ENCODE measurements at places on chromosomes 2 and 18.

GRCh38 chr2:58959996-58960395 is 718.9 kb upstream of the FANCL start:
- DNase-seq = no peak

DNA sequence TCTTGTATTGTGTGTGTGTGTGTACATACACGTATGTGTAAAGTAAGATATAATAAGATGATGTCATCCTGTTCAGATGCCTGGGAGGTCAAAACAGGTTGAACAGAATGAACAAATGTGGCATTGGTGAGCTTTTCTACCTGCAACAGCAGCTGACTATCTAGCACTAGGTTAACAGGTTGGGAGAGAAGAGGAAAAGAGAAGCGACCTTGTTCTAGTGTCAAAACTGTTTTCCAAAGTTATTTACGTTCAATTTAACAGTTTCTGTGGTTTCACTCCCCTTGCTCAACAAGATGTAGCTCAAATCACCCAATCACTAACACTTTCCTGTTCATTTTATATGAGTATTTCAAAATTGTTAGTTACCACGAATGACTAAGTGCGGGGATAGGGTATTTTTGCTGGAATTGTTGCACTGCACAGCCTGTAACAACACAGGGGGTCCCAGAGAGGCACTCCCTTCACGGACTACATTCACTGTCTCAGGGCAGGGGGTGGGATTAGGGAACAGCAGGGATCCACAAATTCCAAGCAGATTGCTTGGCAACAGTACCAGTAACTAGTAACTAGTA is 67.5 kb upstream of the DTNB start:
- no peak for DNase-seq

DNA sequence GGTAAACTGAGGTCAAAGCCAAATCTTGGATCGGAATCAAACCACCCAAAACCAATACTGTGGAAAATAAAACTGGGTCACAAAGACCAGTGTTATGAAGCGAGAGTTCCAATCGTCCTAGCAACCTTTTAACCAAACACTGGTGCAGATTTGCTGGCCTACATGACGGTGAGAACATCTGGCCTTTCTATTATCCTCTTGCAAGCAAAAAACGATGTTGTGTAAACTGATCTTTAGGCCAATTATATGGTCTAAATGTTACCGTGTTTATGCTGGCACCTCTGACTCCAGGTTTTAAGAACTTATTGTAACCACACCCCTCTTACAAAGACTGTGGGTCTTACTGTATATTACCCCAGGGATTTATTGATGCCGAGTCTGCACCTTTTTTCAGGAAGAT is 145.9 kb downstream of the GFPT1 start:
- DNase-seq = no peak

DNA sequence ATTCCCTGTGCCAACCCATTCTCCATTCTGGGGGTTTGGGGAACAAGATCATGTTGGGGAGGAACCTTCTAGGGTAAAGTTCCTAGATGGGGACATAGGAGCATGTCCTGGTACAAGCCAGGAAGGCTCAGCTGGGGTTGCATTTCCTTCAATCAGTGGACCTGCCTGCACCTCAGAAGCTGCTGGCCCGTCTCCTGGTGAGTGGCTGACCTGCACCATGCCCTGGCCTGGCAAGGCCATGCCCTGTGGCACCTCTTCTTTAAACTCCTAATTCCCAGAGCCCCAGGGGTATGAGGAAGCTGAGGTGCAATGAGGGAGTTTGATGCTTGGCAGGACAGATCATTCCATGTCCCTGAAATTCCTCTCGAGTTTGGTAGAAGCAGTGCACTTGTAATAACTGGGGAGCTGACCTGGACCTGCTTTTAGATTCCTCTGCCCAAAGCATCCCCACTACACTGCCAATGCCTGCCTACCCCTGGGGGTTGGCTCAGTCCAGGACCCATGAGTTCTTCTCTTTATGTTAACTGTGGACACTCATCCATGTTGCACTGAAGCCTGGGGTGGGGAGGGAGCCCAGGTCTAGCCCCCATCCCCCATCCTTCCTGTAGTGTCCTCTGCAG is 25.3 kb downstream of the MROH2A start:
- DNase-seq = no peak

GRCh38 chr18:36783792-36784191 is 45.0 kb downstream of the TPGS2 start:
- no peak for DNase-seq

- no peak for DNase-seq
These were observed 6.2 kb upstream of the INPP4A start for GRCh38 chr2:98438190-98439133.

DNA sequence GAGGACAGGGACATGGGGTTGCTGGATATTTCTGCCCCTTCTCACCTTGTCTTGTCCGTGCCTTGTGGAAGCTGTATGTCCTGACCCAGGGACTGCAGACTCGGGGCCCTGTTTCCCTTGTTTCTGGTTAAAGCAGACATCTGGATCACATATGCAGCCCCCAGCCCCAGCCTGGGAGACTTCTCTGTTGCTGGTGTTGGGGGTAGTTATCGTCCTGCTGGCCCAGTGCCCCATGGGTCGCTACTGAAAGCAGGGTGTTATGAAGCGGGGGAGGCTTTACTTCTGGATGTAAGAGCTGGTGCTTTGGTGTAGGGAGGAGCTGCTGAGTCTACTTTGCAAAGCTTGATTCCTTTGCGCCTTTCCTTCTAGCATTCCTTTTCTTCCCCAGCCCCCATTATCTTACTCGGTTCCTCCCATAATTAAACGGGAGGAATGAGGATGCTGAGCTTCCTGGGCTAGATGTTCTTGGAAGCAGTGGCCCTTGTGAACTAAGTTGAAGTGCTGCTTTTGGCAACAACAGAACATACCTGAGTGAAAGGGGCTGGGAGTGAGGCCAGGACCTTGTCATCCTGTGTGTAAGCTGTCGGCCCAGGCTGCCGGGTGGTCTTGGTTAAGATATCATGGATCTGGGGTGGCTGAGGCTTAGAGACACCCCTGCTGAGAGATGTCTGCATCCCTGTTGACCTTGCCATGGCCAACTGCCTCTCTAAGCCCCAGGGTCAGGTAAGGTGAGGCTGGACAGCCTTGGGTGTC is 3.4 kb downstream of the TET3 start:
- no peak for DNase-seq

DNA sequence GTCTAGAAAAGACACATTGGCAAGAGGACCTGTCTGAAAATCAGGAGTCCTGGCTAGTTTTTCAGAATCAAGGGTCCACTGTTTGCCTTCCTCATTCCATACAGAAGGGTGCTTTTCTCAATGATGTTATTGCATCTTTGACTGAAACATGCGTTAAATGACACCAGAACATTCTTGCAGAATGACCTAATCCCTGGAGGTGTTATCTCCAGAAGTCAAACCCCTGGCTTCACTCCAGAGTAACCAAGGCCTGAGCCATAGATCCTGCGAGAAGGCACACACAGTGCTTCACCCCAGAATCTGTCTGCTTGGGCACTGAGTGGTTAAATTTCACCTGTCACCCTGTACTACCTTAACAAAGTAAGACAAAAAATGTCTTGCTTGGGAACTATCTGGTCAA is 1055.2 kb upstream of the FANCL start:
- no peak for DNase-seq

DNA sequence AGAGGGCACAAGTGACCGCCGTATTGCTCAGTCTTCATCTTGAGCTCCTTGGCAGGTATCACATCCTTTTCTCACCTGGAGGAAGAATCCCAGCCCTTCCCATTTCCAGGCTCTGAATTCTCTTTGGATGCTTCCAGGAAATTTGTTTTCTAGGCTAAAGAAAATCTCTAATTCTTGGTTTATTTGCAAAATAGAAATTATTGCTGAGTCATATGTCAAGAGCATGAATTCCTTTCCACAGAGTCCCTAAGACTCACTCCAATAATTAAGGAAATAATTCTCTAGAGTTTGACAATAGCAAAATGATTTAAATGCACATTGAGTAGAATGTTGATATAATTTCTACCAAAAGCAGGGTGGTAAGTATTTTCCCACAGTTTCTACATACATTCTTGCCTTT is 16.3 kb upstream of the CCDC68 start:
- no peak for DNase-seq

DNA sequence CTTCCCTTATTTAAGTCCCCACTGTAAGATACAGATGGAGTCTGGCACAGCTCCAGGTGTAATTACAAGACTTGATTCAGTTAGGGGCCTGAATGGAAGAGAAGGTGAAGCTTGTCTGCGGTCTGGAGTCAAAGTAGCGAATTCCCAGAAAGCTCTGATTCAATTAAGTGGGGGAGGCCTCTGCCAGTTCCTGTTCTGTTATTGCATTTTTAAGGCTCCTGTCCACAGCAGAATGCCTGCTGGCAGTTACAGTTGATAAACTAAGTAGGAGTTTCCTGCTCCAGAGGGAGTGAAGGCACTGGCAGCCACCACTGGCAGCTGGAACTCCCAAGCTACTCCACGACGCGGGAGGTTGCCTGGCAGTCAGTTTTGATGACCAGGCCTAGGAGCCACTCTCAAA is 181.1 kb downstream of the SOCS6 start:
- peak; percentile 33 for DNase-seq

DNA sequence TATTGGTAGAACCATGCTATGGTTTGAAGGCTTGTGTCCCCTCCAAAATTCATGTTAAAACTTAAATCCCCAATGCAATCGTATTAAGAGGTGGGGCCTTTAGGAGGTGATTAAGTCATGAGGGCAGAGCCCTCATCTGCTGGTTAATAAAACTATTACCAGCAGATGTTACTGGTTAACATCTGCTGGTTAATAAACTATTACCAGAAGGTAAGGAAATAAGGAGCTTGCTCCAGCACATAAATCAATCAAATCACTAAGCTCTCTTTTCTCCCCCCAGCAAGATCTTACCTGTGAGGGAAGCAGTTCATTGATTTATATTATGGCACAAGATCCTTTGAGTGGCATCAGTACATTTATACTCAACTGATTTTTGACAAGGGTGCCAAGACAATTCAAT is 96.9 kb downstream of the AAK1 start:
- no peak for DNase-seq

DNA sequence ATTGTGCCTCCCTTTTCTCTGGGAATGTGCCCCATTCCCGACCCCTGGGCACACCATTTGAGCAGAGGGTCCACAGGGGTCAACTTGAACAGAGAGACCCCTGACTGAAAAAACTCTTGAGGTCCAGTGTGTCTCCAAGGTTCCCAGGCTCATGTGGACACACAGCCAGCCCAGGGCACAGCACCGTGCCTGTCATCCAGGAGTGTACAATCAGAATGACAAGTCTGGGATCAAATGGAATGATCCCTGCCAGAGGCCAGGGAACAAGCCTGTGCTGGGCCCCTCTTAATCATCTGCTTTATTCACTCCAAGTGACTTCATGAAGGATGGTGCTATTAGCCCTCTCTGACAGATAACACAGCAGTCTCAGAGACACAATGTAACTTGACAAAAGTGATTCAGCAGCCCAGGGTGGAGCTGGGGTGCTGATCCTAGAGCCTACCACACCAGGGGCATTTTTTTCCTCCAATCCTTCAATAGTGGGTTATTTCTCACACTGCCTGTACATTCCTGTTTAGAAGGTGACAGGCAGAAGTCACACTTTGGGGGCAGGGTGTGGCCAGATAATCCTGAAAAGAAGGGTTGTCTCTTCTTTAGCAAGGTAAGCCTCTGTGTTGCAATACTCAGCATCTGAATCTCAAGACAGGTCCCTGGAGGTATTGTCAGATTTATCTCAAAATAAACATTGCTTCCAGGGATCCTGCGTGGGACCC is 84.0 kb upstream of the TMEM200C start:
- DNase-seq = no peak

DNA sequence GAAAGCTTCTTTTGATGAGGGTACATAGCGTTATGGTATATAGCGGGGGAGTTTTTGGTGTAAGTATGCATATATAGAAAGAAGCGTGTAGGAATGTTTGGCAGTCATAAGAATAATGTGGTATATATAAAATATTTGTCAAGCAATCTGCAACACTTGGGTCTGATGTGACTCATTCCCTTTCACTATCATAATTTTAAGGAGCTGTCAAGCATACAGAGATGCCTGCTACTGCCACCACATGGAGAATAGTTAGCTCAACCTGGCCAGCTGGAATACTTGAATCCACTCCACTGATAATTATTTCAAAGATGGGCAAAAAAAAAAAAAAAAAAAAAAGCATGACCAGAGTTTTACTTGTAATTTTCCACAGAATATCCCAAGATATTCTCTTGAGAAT is 559.8 kb upstream of the REG3G start:
- DNase-seq = no peak

DNA sequence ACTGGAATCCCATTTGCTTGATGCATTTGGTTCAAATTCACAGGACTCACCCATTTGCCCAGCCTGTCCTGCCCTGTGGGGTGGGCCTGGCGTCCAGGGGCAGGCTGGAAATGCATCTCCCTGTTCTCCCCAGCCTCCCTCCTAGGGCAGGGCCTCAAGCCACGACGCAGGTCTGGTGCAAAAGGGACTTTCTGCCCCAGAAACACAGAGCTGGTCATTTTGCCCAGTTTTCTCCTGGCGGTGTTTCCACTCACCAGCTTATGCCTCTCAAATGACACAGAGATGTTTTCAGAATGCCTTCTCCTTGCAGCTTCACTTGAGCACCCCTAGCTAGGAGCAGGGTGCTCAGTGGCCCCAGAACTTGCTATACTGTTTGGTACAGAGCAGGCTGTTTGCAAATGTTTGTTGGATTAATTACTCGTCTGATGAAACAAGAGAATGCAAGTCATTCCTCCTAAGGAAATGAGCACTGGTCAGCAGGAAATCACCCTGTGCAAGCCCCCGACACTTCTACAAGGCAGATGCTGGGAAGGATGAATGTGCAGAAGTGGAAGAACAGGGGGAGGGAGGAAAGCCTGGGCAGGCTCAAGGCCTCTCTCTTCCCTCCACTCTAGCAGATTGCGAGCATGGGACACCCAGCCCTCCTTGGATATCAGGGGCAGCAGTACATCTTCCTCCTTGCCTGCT is 164.3 kb upstream of the APCDD1 start:
- DNase-seq = peak; percentile 44

GRCh38 chr2:144451443-144451842 is 68.5 kb downstream of the ZEB2 start:
- no peak for DNase-seq

DNA sequence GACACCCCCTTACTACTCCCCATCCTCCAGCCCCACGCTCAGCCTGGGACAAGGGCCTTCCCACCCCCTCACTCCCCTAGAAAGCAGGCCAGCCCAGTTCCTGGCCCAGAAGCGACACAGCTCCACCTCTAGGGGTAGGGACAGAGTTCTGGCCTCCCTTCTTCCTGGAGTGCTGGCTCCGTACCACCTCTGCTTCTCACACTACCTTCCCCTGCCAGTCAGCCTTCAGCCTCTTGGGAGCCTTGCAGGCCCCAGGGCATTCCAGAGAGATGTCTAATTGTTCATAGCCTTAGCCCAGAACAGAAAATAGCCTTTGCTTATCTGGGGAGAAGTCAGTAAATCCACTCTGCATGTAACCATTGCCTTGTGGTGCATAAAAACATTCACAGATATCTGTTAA is 13.1 kb upstream of the CATIP start:
- DNase-seq = no peak

GRCh38 chr2:174224665-174225288 is 23.6 kb downstream of the OLA1 start:
- no peak for DNase-seq

DNA sequence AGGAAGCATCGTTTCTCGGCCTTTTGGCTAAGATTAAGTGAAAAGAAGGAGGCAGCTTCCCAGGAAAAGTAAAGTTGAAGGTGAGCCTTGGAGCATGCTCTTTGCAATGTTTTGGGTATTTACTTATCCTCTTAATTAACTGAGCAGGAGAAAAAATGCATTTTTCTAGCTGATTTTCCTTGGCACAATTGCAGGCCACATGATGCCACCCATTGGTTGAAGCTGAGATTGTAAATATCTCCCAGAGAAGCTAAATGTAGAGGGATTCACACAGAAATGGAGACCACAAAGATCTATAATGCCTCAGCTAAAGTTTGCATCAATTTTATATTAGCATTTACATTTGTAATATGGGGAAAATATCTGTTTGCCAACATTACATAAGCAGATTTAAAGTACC is 294.1 kb downstream of the KCNS3 start:
- DNase-seq = no peak
